ENCODE measurements at places on chromosomes 3 and 15.

- peak; percentile 60 for DNase-seq
Measured at GRCh38 chr15:70153921-70154717, 56.4 kb upstream of the TLE3 start.

GRCh38 chr3:143668924-143669790 is 179.1 kb downstream of the SLC9A9 start:
- DNase-seq = no peak

DNA sequence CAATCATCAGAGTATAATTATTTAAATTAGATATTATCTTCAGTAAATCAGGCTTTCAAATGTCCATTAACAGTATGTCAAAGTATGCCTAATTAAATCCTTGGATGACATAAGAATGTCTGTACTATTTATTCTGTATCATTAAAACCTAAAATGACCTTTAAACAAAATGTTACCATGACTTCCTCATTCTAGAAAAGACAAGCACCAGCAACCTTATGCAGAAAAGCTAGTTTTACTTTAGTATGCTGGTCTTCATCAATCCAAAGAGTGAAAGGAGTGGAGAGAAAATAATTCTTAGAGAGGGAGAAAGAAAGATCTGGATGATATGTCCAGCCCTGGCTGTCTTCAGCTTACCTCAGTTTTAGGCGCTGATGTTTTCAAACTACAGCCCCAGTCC is 140.1 kb upstream of the UBE2E2 start:
- no peak for DNase-seq

DNA sequence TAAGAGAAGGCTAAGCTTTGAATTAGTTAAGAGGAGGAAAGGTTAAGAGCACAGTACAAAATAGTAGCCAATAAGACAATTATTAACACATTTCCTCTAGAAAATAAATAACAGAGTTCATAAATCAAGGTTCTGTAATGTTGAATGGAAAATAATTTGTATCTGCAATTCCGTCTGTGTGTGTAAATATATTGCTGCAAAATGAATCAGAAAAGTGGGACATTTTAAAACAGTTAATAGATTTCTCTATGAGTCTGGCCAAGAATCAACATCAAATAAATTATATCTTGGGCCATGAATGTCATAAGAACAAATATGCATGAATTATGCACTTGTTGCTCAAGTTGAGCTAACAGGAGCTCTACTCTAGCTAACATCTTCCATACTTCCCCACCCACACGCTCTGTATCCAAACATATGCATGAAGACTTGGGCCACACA is 14.2 kb upstream of the SUCNR1 start:
- no peak for DNase-seq

DNA sequence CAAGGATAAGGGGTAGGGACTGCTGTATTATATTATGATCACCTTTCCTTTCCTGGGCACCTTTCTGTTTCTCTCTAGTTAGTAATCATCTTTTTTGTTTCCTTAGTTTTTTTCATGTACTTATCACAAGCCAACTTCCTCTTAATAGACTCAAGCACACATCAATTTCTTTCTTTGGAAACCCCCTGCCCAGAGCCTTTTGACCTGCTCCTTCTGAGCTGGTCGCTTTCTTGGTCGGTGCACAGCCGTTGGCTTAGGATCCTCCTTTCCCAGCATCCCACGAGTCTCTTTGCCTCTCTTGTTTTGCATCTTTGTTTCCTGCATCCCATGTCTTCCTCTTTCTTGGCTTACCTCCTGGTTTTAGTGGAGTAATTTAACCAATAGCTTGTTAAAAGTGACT is 26.9 kb downstream of the GASK1A start:
- no peak for DNase-seq

DNA sequence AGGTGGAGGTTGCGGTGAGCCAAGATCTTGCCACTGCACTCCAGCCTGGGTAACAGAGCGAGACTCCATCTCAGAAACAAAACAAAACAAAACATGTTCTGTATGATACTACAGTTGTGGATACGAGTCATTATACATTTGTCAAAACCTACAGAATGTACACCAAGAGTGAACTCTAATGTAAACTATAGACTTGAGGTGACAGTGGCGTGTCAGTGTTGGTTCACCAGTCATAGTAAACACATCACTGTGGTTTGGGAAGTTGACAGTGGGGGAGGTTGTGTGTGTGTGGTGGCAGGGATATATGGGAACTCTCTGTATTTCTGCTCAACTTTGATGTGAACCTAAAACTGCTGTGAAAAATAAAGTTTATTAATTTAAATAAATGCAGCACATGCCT is 33.0 kb upstream of the GNB5 start:
- DNase-seq = no peak

DNA sequence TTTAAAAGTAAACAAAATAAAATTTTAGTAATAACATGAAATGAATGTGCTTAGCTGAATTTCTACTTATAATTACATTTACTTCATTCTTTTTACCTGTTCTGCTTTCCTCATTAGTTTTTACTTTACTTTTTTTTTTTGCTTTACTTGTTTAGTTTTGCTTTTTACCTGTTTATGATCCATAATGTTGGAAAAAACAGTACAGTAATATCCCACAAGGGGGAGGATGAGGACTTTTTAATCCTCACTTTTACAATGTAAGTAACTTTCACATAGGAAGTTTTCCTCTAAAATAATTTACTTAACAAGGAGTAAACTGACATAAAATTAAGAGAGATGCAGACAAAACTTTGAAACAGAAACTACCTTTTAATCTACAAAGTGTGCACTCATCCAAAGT is 268.7 kb downstream of the TBC1D5 start:
- DNase-seq = no peak

DNA sequence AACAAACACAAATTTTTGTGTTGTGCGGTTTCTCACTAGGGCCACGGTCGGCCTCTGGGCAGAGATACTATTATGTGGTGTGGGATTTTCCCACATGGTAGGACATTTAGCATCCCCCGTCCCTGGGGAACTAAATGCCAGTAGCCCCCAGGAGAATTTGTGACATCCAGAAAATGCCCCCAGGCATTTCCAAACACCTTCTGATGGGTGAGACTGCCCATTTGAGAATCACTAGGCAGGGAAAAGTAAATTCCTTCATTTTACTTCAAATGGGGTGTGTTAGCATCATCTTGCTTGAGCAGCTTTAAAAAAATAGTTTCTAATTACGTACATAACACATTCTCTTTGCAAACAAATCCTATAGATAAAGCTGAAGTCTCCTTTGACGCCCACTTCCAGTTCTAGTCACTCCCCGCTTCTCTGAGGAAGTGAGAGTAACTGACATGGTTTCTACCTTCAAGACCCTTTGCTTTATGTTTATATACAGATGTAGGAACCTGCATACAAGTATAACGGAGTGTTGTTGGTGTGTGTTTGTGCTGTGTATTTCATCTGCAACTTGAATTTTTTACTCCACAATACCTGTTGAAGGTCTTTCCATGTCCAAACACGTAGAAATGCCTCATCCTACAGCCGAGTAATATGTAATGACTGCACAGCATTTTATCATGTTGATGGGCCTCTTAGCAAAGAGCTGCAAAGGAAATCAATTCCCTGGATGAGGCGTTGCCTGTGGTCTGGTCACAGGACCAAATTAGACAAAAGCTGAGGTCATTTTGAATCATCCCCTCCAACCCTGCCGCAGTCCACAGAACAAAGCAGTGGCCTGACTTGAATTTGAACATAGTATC is 31.4 kb upstream of the ZBTB38 start:
- DNase-seq = no peak

DNA sequence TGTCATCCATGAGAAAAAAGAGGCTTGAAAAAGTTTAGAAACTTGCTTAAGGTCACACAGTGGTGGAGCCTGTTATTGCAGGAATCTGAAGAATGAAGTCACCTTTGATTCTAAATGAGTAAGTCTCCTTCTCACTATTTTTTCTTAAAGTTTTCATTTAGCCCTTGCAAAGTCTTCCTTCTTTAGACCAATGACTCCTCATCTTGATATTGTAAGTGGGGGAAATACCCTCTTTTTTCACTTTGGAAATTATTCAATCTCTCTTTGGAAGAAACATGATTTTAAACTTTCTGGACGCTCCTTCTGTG is 787 bp upstream of the SLMAP start:
- DNase-seq = no peak

- no peak for DNase-seq
Measured at GRCh38 chr15:96029172-96029571, 301.3 kb upstream of the NR2F2 start.

- no peak for DNase-seq
Measured at GRCh38 chr15:37758412-37758811, 176.0 kb upstream of the TMCO5A start.

DNA sequence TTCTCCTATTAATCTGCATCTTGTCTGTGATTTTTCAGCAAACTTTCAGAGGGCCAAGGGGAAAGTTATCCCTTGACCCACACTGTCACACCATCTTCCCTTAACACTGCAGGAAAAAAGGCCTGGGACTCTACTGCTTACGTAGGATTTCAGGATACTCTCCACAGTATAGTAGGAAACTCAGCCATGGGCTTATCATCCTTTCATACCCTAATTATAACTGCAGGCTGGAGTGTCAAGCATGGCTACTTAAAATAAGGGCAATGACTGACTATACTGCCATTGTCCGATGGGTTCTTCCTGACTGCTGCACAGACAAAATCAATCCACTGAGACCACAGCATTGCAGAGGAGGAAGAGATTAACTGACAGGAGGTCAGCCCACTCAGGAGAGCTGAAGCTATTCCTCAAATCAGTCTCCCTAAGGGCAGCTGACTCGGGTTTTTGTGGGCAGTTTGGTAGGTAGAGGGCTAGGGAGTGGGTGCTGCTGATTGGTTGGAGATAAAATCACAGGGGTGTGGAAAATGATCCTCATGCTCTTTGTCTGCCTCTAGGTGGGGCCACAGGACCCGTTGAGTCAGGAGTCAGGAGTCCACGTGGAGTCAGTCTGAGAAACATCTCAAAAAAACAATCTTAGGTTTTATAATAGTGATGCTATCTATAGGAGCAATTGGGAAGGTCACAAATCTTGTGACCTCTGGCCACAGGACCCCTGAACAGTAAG is 118.2 kb upstream of the STRIT1 start:
- DNase-seq = no peak

DNA sequence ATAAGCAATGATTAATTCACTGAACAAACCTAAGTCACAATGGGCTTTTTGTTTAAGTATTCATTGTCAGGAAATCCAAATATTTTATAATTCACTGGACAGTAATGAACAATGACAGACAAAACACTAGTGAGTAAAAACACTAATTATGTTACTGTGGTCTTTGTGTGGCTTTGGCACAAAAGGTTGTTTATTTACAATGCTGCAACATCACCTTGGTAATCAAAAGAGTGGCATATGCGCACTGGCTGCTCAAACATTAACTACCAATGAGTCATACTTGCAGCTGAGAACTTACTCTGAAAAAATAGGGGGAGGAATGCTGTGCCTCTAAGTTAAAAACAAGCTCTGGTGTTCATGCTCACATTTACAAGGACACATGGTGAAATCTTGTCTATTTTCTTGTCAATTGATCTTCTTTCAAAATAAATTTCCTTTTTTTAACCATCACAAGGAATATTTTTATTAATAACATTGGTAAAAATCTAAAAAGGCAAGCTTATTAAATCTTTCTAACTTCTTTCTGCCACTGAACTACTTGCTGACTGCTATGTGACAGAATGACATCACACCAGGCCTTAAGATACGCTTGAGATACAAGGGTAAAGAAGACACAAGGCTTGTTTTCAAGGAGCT is 85.2 kb upstream of the PPIB start:
- DNase-seq = no peak

GRCh38 chr3:151579571-151580270 is 118.9 kb upstream of the IGSF10 start:
- no peak for DNase-seq

- DNase-seq = peak; percentile 33
Measured at GRCh38 chr3:102741105-102741504, 306.3 kb downstream of the ZPLD1 start.

DNA sequence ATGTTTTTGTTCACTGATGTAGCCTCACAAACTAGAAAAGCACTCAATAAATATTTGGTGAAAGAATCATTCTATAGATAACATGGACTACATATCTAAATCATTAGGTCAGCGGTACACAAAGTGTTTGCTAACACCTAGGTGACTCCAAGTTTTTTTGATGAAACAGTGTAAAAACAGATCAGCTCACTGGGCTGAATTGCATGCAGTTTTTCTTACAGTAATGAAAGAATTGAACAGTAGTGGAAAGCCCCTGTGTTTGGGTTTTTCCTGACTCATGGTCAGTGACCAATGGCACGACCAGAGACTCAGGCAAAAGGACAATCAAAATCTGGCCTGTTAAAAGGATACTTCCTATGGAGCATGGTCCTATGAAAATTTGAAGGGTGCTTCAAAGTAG is 384.3 kb upstream of the EPHA6 start:
- DNase-seq = no peak

DNA sequence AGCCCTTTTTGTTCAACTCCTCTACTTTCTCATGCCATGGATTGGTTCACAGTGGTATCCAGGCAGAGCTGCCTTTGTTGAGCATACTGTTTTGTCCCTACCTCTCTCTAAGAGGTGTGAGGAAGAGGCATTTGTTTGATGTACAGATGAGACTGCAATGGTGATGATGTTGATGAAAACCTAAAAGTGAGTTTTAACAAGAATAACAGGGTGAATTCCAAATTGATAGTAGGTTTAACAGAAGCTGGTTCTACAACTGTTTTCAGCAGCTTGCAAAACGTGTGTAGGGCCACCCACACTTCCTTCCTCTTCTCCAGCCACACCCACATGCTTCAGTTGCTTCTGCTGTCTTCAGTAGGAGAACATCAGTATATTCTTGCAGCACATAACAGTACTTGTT is 10.2 kb downstream of the SNRK start:
- no peak for DNase-seq

GRCh38 chr15:100786901-100787566 is 92.6 kb upstream of the ALDH1A3 start:
- no peak for DNase-seq

GRCh38 chr3:142056656-142057330 is 92.6 kb downstream of the TFDP2 start:
- DNase-seq = no peak

GRCh38 chr3:128573160-128573559 is 77.5 kb downstream of the RPN1 start:
- DNase-seq = no peak

- DNase-seq = no peak
Measured at GRCh38 chr15:63466378-63467192, 37.8 kb upstream of the USP3 start.

- no peak for DNase-seq
Measured at GRCh38 chr3:81378552-81379293, 382.7 kb downstream of the GBE1 start.

DNA sequence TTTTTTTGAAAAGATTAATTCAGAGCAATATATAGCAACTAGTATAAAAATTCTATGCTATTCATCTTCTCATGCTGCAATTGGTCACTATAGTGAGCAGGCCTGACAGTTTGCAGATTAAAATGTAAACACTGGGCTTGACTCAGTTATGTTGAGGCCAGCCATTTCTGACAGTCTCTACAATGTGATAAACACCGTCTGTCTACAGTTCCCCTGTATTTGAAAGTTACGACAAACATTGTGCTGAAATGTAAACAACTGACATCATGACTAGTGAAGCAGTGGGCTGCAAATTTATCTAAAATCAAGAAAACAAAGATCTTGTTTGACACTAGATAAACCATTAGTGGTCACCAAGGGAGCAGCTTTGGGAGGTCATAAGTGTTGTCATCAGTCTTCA is 197.4 kb downstream of the ISL2 start:
- no peak for DNase-seq
